Activated T-cell treated with anti-CD3 and anti-CD28 coated beads, Interleukin-2, amount 50 U/mL, for 1 hour (primary cell): ENCODE measurements at places on chromosomes 2 and 18.

DNA sequence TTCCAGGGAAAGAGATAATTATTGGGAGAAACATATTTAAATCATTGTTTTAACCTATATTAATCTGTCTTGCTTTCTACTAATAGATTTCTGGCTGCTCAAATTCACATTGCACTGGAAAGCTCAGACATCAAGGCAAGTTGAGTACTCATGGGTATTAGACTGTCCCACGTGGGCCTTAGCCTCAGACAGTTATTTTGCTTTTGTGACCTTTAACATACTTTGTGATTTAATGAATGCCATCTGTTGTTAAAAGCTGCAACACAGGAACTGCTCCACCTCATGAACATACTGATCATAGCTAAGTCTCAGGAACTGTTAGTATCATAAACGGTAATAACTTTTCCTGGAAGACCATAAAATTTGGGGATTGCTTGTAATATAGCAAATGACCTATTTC, 2.7 kb upstream of the LCT start:
- no peak for DNase-seq

DNA sequence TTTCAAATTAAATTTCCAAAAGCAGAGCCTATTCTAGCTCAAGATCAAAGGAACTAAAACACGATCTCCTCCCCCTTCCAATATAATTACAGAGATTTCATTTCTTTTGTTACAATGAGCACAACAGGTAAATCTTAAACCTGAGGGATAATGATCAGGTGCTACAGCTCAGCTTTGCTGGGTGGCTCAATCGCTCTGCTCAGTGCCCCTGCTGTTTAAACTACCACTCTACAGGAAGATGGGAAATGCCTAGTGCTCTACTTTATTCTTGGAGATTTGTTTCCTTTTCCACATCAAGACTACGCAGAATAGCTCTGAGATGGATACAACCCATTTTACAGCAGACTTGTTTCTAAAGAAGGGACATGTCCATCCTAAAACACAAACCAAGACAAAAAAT, 162.3 kb downstream of the TCF4 start:
- no peak for DNase-seq

DNA sequence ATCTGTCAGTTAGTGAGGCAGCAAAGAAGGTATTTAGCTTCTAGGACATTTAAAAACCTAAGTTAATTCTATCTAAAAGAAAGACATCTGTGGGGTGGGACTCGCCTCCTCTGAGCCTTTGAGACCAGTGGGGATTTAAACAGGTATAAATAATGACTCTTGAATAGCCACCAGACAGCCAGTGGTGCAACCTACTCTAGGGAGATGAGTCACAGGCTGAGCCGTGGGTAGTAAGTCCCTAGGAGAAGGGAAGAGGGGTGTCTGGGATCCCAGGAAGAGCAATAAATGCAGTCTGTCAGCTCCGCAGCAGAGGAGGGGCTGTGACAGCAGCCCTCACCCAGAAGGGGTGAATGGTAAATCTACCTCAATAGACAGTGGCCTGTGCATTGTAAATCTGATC, 43.1 kb upstream of the GALNT3 start:
- DNase-seq: no peak

DNA sequence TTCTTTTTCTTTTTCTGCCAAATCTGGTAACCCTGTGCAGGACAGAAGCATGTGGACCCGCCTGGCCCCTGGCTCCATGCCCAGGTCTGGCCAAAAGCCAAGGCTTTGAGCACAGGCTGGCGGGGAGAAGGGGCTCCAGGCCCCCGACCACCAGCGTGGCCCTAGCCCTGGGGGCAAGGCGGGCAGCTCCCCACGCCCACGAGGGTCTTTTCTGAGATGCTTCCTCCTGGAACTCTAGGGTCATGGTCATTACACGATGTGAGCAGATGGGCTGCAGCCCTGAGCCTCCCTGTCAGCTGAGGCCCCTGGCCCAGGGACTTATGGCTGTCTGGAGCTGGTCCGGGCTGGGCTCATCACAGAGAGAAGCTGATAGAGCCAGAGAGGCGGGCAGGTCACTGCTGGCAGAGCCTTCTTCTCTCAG, 5.7 kb upstream of the OTOS start:
- DNase-seq: no peak

- no peak for DNase-seq
Measured at GRCh38 chr18:58682429-58683069, 11.3 kb downstream of the MALT1 start.

GRCh38 chr2:105674859-105675541, 69.7 kb upstream of the NCK2 start:
- DNase-seq: no peak

- no peak for DNase-seq
Measured at GRCh38 chr2:102754456-102755145, 7.2 kb upstream of the TMEM182 start.

- no peak for DNase-seq
Measured at GRCh38 chr2:145022666-145023333, 502.9 kb upstream of the ZEB2 start.

- DNase-seq: no peak
Measured at GRCh38 chr2:76251342-76251741, 540.6 kb upstream of the GCFC2 start.

DNA sequence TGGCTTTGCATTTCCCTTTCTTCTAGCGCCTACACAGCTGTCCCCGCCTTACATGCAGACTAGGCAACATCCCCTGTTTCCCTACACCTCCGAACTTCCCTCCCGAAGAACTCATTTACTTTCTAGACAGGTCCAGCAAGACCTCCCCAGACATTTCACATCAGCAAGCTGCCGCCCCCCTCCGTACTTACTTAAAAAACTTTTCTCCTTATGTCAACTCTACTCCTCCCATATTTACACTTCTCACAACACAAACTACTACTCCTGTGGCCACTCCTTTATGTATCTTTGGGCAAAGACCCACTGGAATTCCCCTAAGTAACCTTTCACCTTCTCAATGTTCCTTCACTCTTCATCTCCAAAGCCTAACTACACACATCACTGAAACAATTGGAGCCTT, 20.4 kb upstream of the ZNF397 start:
- DNase-seq: no peak

- no peak for DNase-seq
Measured at GRCh38 chr2:99756059-99756458, 266.2 kb upstream of the REV1 start.

GRCh38 chr2:147125145-147125544, 719.7 kb upstream of the ACVR2A start:
- no peak for DNase-seq

DNA sequence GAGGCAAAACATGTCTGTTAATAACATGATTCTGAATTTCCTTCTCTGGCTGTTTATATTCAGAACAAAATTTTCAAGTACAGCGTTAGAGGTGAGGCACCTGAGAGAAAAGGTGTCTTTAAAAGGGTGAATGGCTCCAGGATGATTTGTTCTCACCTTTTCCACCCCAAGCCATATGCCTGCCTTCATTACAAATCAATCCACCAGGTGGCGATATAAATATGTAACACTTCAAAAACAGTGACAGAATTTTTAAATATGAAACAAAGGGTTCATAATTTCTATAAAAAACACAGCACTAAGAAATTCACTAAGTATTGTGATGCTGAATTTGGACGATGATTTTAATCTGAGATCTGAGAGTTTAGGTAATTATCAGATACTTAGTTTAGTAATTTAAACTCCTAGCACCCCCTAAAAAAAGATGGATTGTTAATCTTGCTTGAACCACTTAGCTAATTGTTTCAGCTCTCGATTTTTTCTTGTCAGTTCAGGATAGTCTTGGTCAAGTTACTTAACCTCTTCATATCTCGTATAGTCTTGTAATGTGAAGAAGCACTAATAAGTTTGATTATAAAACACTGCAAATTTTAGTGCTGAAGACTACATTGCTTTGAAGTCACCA, 528.8 kb downstream of the CPS1 start:
- DNase-seq: no peak

DNA sequence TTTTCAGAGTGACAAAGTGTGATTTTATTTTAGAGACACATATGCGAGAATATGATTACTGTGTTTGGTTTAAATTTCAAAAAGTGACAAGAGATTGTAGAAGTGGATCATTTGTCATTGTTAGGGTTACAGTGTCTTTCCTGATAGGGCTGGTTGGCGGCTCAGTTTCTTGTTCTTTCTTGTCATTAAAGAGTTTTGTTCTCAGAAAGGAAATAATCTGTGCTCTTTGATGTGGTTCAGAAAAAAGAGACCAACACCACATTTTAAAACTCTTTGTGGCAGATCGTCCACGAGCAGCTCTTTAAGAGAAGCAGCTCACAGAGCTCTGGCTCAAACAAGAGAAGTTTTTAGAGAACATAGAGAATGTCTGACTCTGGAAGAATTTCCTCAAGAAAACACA, 45.6 kb upstream of the ZNF532 start:
- no peak for DNase-seq

GRCh38 chr2:239129147-239129920, 271.5 kb downstream of the HDAC4 start:
- no peak for DNase-seq

DNA sequence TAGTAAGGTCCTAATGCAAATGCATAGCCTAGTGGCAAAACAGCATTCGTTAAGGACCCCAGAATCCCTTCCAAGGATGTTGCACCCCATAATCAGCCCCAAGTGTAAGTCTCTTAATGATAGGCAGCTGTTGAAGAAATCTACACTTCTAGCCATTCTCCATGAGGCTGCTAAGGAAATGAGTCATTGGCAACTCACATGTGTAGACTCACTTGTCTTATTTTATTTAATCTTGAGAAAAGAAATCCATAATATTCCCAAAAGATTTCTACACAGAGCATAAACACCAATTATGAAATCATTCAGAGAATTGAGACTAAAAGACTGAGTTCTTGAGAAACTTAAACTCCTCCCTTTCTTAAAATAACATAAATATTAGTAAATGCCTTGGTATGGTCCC, 52.4 kb downstream of the AKAIN1 start:
- no peak for DNase-seq

DNA sequence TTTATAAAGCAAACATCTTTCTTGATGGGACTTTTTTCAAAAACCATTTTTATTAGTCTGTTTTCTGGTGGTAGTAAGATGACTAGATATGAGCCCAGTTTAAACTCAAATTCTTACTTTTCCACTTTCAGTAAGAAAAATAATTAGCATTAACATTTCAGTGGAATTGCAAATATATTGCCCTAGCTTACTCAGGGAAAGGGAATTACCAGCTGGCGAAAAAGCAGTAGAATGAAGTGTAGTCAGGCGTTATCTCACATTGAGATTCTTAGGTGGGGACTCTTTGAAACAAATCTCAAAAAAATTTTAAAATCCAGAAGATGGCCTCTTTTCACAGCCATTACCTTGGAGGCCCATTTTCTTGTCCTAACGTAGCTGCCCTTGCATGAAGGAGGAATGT, 65.8 kb downstream of the CRIM1 start:
- no peak for DNase-seq

DNA sequence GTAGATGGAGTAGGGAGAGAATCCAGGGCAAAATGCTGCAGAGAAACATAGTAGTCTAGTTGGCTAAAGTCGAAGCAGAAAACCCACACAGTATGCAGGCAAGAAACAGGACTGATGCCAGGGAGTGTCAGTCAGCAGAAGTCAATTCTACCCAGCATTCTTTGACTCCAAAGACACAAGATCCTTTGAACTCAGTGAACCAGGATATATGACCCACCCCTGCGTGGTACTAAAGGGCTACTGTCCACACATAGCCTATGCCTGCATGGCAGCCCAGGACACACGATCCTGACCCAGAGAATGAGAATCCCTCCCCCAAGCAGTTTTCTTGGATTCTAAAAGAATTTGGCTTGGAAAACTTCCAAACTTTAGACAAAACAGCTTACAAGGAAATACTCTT, 42.5 kb downstream of the ALK start:
- no peak for DNase-seq

GRCh38 chr2:234450431-234451124, 46.3 kb downstream of the ARL4C start:
- DNase-seq: no peak

- DNase-seq: peak; percentile 47
Measured at GRCh38 chr18:46481048-46481846, 175.8 kb downstream of the LOXHD1 start.

DNA sequence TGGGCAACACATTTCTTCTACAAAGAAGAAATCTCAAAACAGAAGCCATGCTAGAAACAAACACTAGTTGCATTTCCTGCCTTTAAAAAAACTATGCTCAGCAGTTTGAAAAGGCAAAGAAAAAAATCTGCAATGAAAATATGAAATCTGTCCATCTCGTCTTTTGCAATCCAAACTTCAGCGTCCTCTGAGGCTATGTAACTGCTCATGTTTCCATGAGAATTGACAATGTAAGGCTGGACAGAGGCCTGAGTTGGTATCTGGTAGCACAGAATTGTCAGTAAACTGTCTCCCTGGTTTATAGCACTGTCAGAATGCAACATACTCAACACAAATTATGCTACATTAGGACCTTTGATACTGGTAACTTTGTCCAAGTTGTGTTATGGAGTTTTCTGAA, 429.9 kb downstream of the ARHGAP15 start:
- no peak for DNase-seq

DNA sequence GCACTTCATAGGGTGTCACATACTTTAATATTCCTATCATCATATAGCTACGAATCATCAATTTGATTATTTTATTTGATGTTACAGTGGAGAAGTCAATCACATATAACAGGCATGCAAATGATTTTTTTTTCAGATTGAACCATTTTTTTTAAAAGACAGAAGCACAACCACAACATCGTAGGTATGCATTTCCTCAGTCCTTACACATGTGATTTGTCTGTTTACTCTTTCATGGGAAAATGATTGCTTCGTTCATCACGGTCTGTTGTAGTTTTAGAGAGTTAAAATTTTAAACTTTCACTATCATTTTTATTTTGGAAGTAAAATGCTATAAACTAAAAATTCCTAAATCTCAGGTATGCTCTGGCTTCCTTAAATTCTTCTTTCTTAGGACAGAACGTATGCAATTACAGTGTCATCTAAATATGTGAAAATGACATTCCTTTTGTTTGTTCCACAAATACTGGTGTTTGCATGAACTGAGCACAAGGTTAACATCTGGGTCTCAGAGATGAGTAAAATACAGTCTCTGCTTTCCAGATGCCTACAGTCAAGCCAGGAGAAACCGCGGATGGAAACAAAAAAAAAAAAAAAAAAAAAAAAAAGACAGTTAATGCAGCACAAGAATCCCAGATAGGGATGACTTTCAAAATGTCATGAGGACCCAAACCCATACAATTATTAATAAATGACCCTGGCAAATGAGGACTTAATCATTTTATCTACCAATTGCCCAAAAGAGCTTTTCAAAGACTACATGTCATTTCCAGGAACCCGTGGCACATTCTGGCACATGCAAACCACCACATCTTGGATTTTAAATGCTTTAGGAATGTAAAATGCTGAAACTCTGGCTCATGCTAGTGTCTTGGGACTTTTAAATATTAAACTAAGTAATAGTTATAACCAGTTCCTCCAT, 201.2 kb downstream of the LRP1B start:
- no peak for DNase-seq
